SK-MEL-5 (cell line): ENCODE measurements at places on chromosomes 13 and 19. TPM values are rescaled to one million over a fixed set of nuclear protein-coding genes. Genes with fewer than 3 reads are reported as not detected.

- DNase-seq: no peak
Measured at GRCh38 chr13:40637643-40638042, 28.8 kb downstream of the FOXO1 start.

DNA sequence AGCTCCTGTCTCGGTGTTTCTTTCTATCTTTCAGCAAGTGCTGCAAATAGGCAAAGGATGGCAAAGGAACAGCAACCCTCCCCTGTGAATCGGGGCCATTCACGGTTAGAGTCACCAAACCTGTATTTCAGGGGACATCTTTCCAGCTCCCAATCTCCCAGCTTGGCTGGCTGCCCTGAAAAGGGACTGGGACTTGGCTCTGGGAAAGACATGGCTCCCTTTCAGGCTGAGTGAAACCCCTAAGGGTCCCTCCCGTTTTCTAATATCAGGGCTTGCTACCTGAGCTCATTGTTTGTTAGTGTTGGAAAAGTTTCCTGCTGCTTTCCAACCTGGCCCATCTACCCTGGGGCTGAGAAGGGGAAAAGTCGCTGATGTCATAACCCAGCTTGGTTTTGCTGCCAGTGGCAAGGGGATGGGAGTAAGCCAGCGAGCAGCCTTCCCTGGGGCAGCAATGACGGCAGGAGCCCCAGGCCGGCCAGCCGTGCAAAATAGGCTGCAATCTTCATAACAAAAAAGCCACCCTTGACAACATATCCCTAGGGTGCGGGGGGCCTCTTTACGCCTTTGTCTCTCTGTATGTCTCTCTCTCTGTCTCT lies 29.9 kb downstream of the SERP2 start:
- no peak for DNase-seq

- DNase-seq: no peak
Measured at GRCh38 chr13:28408235-28408848, 86.6 kb downstream of the FLT1 start.

- DNase-seq: no peak
Measured at GRCh38 chr13:20388184-20388583, 137.5 kb downstream of the CRYL1 start.

GRCh38 chr13:80821466-80821865 lies 480.5 kb upstream of the SPRY2 start:
- DNase-seq: no peak

GRCh38 chr19:12873891-12874745 lies 7.1 kb downstream of the DNASE2 start:
- DNase-seq: no peak

DNA sequence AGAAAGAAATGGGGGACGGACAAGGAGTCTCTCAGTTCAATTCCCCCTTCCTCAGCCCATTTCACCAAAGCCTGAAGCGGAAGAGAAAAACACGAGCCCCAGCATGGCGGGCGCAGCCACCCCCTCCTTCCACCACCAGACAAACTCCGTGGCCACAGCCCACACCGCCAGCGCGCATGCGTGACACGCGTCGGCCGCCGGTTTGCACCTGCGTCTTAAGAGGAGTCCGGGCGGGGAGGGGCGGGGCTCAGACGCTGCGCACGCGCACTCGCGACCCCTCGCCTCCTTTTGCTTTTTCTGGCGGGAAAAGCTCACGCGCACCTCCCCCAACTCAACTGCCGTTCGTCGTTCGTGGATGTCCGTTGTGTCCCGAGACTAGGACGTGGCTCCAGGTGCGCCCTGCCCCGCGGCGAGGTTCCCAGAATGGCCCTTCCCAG lies at the start of gene KASH5:
Gene KASH5 (plus strand): TSS at position 314 of the 437 bp plus-strand sequence. CDS start 2,635 bp downstream, outside the sequence.
- DNase-seq: peak; percentile 93

DNA sequence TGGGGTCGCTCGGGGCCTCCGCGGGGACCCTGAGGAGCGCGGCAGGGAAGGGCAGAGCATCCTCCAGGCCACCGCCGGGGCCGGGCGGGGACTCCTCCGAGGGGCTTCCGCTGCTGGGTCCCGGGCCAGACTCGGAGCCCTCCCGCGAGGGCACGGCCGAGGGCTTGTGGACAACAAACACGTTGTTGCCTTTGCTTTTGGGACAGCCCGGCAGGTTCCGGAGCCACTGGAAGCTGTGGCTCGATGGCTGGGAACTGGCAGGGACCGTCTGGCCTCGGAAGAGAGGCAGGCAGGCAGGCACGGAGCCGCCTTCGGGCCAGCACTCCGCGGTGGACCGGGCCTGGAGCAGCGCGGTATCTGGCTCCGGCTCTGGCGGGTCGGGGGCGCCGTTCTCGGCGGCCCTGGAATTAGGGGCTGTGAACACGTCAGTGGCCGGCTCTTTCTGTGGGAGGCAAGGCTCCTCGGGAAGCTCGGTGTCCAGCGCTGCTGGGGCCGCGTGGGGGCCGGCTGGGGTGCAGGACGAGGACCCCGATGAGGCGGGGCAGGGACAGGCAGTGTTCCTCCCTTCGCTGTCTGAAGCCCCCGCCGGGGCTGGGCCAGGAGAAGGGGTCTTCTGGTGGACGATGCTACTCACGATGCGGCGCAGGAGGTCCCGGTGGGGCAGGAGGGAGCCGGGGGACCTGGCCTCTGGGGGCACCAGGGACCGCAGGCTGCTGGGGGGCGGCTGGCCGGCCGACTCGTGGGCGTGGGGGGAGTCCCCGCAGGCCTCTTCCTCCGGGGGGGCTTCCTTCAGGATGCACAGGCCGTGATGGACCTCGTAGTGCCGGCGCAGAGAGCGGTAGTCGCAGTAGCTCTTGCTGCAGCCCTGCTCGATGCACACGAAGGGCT lies 27.6 kb downstream of the ZNF541 start:
- DNase-seq: no peak

DNA sequence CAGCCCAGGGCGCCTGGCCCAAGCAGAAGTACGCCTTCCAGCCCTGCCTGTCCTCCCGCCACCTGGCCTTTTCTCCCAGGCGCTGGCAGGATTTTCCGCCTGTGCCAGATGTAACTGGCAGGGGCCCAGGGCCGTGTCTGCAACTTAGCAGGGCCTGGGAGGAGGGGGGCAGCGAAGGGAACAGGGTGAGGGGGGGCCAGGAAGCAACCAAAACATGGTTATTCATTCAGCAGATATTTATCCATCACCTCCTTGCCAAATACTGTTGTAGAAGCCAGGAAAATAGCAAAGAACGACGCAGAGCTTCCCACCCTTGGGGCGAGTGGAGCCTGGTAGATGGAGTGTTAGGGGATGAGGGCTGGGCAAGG lies 5.6 kb downstream of the TLE6 start:
- DNase-seq: no peak

- DNase-seq: no peak
Measured at GRCh38 chr13:32042551-32042950, 11.0 kb downstream of the FRY start.

- no peak for DNase-seq
Measured at GRCh38 chr19:1164684-1165531, 9.2 kb downstream of the SBNO2 start.

- DNase-seq: no peak
Measured at GRCh38 chr19:32352241-32352630, 6.8 kb downstream of the ZNF507 start.

Gene ARID3A
- 4.1 and 6.6 TPM in 2 replicates for total RNA-seq

Gene WTIP
- 4.7 and 10.8 TPM in 2 replicates for total RNA-seq

Gene S1PR2
- 4.7 and 4.9 TPM in 2 replicates for total RNA-seq

Gene LAIR1
- total RNA-seq: not detected in 2 replicates

Gene PRR20D
- not detected in 2 replicates for total RNA-seq

Gene ZNF296
- total RNA-seq: 0.08 and 0.32 TPM in 2 replicates

Gene SIGLECL1
- not detected in 2 replicates for total RNA-seq

Gene THSD8
- 4.7 TPM in 1 of 2 replicates, not detected in the other for total RNA-seq

Gene ZNF667
- 2.5 and 4.1 TPM in 2 replicates for total RNA-seq
